Stimulated activated CD4-positive, alpha-beta T cell treated with anti-CD3 and anti-CD28 coated beads, Interleukin-1b, Interleukin-23, amount 100 ng/mL, for 48 hours (primary cell): ENCODE measurements at places on chromosomes 1 and 21.
A peak's percentile ranks its signal among the peaks of the same experiment; 100 is the strongest.

DNA sequence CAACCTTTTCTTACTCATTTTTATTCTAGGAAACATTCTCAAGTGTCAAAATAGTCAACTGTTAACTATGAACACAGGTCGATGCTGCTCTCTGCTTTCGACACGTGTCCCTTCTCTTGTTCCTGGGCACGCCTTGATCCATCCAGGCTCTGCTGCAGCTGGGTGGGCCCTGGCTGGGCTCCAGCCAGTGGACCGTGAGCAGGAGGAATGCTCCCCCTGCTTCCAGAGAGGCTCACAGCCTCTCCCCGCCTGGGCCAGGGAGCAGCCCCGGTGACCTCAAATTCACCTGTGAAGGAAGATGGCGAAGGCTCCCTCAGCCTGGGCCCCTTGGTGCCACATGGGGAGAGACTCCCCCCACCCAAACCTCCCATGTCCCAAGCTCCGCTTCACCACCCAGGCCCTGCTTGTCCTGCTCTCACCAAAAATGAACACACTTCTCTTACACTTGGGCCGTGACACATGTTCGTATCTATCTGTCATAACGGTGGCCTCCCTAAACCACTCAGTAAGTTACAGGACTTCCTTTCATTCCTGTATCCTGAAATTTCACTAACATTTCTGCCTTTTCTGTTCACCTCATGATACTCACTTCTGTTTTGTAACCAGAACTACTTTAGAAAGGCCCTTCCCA, 24.6 kb upstream of the ADARB1 start:
- DNase-seq, result no peak

GRCh38 chr1:228765168-228765946, 30.1 kb downstream of the RHOU start:
- DNase-seq, result peak; percentile 3

GRCh38 chr1:21933397-21934248, 3.5 kb downstream of the HSPG2 start:
- DNase-seq, result no peak

- no peak for DNase-seq
These were observed 41.1 kb downstream of the C1orf198 start for GRCh38 chr1:230827081-230827681.

GRCh38 chr1:220843481-220844011, 35.7 kb upstream of the HLX start:
- no peak for DNase-seq

- DNase-seq, result no peak
These were observed 10.6 kb downstream of the SRSF4 start for GRCh38 chr1:29171089-29171488.

DNA sequence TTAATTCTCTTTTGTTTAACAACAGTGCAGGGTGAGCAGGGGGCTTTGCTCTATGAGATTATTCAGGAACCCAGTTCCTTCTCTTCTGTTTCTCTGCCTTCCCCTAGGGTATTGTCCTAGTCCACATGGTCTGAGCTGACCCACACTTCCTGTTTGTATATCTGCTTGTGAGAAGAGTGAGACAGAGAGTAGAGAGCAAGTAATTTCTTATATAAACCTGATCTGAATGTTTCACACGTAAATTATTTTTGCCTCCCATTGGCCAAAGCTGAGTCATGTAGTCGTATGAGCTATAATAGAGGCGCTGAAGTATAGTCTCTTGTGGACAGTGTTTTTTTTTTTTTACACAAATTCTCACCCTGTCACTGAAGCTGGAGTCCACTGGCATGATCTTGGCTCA, 134.2 kb upstream of the SERTAD4 start:
- DNase-seq, result no peak

GRCh38 chr1:66267201-66267940, 266.6 kb upstream of the SGIP1 start:
- no peak for DNase-seq

GRCh38 chr1:19892628-19893168, 10.5 kb downstream of the OTUD3 start:
- DNase-seq, result no peak

- DNase-seq, result peak; percentile 78
These were observed 32.1 kb downstream of the EYA3 start for GRCh38 chr1:28056129-28056925.

GRCh38 chr1:64623750-64624191, 121.1 kb upstream of the RAVER2 start:
- peak; percentile 24 for DNase-seq

GRCh38 chr1:42734201-42735035, 5.6 kb downstream of the CLDN19 start:
- no peak for DNase-seq
